ENCODE measurements at places on chromosomes 4 and X.

GRCh38 chr4:164725066-164725465 lies 28.9 kb upstream of the SMIM31 start:
- no peak for DNase-seq

DNA sequence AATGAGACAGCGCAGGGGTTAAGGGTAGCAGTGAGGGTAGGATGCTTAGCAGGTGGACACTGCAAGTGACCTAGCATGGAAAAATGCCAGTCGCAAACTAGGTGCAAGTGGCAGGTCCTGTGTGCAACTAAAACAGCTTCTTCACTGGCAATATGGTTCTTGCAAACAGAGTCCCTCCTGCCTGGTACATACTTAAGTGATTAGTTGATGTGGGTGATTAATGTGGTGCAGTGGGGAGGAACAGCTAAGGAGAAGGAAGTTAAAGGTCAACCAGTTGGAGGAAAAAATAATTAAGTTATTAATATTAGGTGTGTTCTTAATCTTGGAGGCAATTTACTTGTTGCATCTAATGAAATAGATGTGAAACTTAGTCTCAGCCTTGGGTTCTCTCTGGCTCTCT lies 121.6 kb upstream of the IGFBP7 start:
- DNase-seq, result no peak

DNA sequence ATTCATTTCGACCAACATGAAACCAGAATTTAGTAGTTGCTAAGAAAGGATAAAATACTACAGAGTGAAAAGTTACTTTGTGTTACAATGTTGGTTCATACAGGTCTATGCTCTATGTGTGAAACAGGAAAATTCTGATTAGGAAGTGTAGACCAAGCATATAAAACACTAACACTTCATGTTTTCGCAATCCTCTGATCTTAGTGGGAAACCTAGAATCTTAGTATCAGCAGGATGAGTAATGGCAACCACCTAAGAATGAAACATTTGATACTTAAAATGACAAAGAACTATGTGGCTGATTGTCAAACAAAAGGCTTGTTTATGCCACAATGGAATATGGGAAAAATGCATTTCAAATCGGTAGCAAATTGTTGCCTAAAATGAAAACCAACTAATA lies 116.1 kb downstream of the AMMECR1 start:
- DNase-seq, result no peak

DNA sequence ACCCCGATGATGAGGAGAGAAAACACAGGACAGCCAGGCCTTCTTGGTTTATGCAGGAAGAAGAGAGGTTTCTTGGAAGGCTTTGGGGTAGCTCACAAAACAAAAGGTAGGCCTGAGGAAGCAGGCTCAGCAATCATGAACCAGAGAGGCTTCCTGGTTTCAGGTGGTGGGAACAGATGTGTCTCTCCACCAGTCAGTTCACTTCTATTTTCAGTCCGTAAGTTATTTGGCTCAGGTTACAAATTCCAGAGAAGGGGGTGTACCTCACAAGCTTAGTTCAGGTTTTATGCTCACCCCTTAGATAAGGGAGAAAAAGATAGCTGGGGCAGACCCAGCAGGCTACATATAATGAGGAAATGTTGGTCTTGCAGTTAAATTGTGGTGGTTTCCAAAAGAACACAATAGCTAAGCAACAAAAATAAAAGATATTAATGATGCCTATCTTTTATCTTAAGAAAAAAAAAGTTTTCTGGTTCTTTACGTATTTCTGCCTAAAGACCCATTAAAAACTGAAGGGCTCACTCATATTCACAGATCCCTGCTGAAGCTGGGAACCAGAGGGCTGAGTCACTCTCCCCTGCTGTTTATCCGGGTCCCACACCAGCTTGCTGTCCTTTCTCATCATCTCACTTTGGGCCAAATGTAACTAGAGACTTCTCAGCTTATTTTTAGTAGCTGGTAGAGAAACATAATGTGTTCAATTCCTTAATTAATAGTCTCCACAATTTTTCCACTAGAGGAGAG lies 177.0 kb downstream of the CAMK2D start:
- peak; percentile 37 for DNase-seq

GRCh38 chr4:2067446-2068197 lies 8.5 kb downstream of the NAT8L start:
- no peak for DNase-seq

DNA sequence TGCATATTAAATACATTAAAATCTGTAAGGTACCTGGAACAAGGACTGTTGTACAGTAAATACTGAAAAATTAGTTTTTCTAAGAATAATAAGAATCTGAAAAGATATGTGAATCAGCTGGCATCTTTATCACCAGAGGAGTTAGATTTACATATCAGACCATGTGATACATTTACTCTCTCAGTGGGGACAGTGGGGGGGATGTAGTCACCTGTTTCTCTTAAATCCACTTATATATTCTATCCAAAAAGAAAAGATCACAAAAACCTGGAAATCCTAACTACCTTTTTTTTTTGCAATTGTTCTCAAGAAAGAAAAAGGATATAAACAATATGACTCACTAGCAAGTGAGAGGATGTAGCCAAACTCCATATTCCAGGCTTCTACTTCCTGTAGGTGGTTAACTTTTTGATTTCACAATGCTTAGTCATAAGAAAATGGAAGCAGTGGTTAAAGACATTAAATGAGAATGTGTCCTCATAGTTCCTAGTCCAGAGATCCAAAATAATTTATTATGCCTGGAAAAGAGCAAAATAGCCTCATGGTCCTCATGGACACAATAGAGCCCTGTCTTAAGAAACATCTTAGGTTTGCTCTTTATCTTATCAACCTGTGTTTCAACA lies 22.5 kb upstream of the MYOZ2 start:
- DNase-seq, result peak; percentile 38

DNA sequence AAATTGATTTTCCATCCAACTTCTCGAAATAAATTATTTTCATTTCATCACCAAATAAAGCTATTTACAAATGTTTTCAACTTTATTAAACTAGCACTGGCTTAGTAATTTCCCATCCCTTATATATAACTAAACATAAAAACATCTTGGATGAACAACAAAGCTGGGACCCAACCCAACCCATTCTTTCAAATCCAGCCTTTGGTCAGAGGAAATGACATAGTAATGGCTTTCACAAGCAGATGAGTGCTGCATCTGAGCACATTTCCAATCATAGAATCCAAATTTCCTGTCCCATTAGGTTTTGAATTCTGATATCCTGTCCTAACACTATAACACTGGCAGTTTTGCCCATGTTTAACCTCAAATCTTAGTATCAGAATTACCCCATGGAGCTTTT lies 7.9 kb upstream of the EMCN start:
- DNase-seq, result no peak

DNA sequence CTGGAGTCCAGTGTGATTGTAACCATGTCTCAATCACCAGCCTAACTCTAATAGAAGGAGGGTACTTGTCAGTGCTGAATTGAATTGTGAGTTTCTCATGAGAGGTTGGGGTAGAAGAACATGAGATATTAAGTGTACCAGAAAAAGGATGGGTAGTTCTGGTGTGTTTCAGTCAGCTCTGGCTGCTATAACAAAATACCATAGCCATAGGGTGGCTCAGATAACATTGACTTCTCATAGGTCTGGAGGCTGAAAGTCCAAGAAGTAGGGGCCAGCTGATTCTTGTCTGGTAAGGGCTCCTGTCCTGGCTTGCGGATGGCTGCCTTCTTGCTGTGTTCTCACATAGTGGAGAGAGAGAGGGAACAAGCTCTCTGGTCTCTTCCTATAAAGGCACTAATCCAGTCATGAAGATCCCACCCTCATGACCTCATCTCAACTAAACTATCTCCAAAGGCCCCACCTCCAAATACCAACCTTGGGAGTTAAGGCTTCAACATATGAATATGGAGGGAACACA lies 35.6 kb upstream of the STX18 start:
- DNase-seq, result no peak

DNA sequence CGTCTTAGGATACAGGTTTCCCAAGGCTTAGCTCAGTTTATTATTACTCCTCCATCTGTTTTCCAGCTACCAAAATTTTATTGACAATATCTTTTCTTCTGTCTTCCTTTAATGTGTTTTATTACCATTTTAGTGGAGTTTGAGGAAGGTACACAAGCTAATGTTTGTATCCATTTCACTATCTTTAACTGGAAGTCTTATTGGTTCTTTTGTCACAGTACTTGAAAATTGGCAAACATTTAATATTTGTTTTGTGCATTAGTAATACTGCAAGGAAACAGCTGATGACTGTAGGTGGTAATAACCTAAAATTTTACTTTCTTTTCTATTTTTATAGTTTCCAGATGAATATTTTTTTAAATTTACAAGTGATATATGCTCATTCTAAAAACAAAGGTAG lies 9.3 kb upstream of the ARL9 start:
- no peak for DNase-seq

GRCh38 chr4:13103382-13104015 lies 380.6 kb downstream of the RAB28 start:
- no peak for DNase-seq

DNA sequence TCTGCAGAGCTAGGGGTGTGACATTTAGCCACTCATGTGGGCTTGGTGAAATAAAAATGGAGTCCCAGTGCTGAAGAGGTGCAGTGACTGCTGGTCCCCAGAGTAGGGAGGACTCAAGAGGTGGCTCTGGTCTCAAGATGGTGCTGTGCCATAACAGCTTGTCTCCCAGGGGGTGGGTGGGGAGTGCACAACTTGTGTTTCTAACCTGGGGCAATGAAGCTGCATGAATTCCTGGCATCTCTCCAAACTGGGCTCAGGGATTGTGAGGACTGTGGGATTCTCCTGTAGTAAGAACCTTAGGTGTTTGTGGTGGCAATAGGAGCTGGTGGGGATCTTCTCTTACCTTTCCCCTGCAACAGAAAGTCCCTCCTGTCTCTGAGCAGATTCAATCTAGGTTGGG lies 278.9 kb upstream of the SFRP2 start:
- DNase-seq, result no peak

GRCh38 chr4:104905546-104905945 lies 241.1 kb upstream of the TET2 start:
- DNase-seq, result no peak

GRCh38 chr4:7367406-7367805 lies 67.3 kb downstream of the PSAPL1 start:
- no peak for DNase-seq

DNA sequence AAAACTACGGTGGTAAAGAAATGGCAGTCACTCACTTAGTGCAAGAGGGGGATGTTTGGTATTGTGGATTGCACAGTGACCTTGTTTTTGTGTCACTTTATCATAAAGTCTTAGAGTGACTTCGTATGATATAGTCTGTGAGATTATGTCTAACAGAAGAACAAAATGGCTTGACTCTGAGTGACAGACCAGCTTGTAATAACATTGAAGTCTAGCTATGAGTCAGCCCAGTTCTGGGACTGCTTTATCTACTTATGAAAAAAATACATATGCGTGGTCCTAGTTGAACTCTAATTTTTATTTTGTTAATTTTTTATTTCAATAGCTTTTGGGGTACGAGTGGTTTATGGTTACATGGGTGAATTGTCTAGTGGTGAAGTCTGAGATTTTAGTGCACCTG lies 20.0 kb downstream of the DCLK2 start:
- DNase-seq, result no peak

DNA sequence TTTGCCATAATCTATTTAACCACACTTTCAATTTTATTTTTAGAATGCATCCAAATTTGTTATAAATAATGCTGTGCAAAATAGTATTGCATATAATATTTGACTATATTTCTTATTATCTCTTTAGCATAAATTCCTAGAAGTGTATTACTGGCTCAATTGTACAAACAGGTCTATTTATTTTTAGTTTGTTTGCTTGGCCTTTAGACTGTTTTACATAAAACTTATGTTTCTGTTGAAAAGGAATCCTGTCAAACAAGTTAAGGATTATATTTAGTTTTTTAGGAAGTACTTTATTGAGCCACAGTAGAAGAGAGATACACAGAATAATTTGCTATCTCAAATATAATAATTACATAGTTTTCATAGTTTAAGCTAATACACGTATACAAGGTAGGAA lies 413.8 kb downstream of the GBA3 start:
- no peak for DNase-seq

DNA sequence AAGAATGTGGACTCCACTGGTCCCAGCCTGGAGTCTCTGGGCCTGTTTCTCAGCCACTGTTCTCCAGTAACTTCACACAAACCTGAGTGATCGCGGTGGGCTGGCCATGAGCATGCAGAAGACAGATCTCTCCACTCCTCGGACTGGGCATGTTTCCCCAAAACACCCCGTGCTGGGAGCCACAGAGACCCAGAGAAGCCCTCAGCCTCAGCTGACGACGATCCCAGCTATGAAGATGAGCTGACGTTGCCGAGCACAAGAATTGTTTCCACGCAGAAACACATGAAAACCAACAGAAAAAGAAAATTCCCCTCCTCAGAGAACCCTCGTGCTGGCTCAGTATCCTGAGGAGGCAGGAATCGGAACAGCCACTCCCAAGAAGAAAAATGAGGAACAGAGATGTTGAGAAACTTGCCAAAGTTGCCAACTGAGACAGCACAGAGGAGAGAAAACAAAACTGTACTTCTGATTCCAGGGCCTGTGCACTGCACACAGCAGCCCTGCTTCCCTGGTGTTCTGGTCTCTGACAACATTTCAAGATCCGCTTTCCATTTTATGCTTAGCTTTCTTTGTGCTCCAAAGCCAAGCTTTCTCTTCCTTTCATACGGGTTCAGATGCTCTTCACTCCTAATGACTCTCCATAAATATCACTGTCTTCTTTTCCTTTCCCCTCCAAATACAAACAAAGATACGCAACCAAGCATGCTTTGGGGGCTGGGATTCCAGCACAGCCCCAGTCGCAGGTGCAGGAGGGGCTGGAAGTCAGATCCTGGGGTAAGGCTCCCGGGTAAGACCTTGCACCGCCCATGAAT lies 81.4 kb downstream of the IRF2 start:
- peak; percentile 25 for DNase-seq

DNA sequence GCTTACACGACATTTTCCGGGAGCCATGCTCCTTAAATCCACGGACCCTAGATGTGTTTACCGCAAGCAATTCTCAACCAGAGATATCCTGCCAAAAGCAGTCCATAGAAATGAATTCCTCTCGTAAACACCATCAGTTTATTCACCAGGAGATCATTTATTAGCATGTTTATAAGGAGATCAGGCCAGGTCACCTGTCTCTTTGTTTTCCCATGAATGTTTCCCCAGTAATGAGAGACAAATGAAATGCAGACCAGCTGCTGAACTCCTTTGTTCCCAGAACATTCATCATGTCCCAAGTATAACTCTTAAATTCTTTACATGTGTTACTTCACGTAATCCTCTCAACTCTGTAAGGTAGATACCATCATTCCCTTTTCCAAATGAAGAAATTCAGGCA lies 137.1 kb downstream of the DDX53 start:
- DNase-seq, result no peak

- DNase-seq, result peak; percentile 93
These were observed 995.5 kb downstream of the RAB28 start for GRCh38 chr4:12488672-12489071.

DNA sequence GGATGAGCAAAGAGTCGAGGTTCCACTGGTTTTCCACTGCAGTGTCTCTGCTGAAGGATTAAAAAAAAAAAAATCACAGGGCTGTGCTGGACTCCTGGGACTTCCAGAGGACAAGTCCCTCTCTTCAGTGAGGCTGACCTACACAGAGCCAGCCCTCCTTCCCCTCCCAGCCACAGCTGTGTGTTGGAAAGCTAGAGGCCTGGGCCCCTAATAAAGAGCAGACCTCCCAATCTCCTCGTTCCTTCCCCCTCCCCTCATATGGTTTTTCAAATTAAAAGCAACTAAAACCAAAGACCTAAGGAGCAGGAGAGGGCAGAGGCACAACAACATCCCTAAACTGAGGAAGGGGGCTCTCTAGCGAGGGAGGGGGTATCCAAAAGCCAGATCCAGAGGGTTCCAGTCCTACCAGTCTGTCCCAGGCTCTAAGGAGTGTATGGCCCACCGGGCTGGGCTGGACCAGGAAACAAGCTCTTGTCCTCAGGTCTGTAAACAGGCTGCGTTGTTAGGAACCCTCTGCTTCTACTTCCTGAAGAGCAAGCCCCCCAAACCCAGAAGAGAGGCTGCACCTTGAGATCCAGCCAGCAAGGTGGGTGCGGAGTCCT lies 4.0 kb upstream of the PDGFRA start:
- DNase-seq, result no peak

Data from umbilical cord (tissue), 2 donors.